Hematopoietic multipotent progenitor cell (in vitro differentiated cells): ENCODE measurements at places on chromosomes 12 and 14.

GRCh38 chr14:101230161-101230850 lies 326.8 kb upstream of the RTL1 start:
- no peak for DNase-seq

- DNase-seq: no peak
Measured at GRCh38 chr12:81222846-81223592, 145.1 kb downstream of the ACSS3 start.

GRCh38 chr14:63611078-63611477 lies 30.6 kb downstream of the WDR89 start:
- DNase-seq: no peak

DNA sequence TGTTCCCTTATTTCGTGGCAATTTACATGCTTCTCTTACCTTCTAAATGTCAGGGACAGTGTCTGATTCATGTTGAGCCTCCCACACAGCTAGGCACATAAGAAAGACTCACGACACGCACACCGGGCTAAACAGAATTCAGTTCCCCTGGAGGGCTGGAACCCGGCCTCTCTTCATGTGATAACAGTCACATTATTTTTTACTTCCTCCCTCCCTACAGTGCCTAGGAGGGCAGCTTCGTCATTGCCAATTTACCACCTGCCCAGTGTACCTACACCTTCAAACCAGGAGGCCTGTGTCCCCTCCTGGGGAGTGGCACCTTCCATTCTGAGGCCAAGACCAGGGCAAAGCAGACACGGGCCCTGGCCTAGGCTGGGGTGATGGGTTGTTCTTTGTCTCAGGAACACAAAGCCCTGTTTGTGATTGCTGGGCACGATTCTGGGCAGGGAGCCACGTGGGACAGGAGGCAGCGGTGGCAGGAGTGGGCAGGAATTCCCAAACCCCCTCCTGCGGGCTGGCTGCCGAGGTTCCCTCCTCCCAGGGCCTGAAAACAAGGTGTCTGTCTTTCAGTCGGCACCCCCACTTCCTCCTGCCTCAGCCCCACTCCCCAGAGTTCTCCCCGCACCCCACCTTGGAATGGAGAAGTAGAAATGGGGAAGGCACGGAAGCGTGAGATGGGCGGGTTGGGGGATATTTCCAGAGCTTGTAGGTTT lies 6.8 kb upstream of the RASAL1 start:
- no peak for DNase-seq

DNA sequence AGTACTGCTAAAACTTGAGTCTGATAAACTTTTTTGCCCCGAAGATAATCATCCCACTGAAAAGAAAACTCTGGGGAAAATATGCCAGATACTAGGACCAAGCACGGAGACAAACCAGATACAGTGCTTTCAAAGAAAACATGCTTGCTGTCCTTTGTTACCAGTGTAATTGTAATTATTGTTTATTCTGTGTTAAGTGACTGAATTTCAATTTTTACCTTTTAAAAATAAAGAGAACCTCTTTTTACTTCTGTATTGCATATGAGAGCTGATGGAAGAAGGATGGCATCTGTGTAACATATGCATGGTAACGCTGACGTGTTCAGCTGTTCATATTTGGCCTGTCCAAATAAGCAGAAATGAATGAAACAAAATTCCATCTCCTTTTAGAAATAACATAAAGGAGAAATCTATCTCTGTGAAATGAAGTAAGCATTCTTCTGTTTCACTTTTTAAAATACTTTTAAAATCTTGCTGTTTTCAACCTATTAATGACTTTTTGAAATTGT lies 22.5 kb downstream of the SLC35E3 start:
- no peak for DNase-seq

GRCh38 chr12:70248876-70249275 lies 5.6 kb downstream of the CNOT2 start:
- DNase-seq: no peak
